ENCODE measurements at places on chromosomes 1 and 21.

DNA sequence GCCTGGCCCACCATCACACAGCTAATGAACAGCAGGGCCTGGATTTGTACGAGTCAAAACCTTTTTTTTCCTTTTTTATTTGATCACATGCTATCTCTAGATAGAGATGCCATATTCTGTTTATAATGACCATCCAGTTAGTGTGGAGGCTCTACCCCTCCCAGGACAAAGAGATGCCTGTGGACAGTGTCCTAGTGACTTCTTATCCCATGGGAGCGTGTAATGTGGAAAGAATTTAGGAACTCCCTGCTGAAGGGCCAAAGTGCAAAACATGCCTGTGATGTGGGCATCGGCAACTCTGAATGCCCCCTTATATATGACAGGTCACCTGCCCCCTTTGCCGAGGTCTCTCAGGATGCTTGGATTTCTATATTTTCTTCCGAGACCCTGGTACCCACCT lies 292.2 kb downstream of the RRAGC start:
- H3K4me3 ChIP-seq, result no peak overlapping the region
- H3K4me1 ChIP-seq, result no peaks in the 10 kb centered on the region
- no peak overlapping the region for H3K27ac ChIP-seq
- H3K36me3 ChIP-seq, result no peaks in the 10 kb centered on the region

GRCh38 chr1:2523891-2524609 lies 2.3 kb downstream of the PANK4 start:
- peaks cover 32% of the 10 kb centered on the region for H3K36me3 ChIP-seq
- H3K4me3 ChIP-seq, result no peak overlapping the region
- no peaks in the 10 kb centered on the region for H3K27me3 ChIP-seq
- no peak for DNase-seq

DNA sequence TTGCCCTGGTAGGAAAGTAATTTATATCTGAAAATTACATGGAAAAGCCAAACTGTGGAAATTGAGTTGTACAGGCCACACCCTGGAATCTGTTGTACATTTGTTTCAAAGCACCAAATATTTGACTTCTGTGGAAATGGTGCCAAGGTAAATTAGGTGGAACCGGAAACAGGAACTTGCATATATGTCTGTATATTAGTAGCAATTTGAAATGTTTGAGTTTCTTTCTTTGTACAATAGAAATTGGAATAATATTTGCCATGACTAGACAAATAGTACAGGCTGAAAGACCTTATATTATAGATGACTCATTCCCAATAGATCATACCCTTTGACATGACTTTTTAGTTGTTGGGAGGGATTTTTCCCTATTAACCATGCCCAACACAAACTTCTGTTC lies 10.5 kb upstream of the TAF1A start:
- H3K27ac ChIP-seq, result peak overlapping the region; percentile 79
- H3K4me1 ChIP-seq, result no peaks in the 10 kb centered on the region
- H3K4me3 ChIP-seq, result no peak overlapping the region
- no peaks in the 10 kb centered on the region for H3K27me3 ChIP-seq
- no peaks in the 10 kb centered on the region for H3K36me3 ChIP-seq

GRCh38 chr1:182237329-182237728 lies 154.3 kb downstream of the GLUL start:
- H3K4me1 ChIP-seq, result peaks cover 25% of the 10 kb centered on the region
- no peak overlapping the region for H3K27ac ChIP-seq
- DNase-seq, result no peak
- no peak overlapping the region for H3K4me3 ChIP-seq
- H3K27me3 ChIP-seq, result no peaks in the 10 kb centered on the region

GRCh38 chr1:212792396-212792908 lies 758 bp downstream of the TATDN3 start:
- H3K27ac ChIP-seq, result peak overlapping the region; percentile 97
- peak overlapping the region; percentile 97 for H3K4me3 ChIP-seq
- peak; percentile 12 for DNase-seq
- H3K36me3 ChIP-seq, result peaks cover 24% of the 10 kb centered on the region

DNA sequence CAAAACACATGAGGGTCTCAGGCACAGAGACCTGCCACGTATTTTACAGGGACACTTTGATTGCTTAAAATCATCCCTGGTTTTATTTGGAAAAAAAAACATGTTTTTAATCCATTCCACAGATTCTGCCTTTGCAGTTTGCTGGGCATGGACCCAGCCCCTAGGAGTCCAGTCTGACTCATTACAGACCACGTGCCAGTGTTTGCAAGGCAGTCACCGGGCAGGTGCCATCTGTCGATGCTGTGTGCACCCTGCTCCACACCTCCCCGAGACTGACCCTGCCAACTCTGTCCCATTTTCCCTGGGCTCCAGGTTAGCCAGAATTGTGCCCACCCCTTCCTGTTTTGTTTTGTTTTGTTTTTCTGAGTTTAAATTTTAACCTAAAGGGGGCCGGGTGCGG lies 148.4 kb upstream of the TMEM51 start:
- H3K27ac ChIP-seq, result no peak overlapping the region
- no peaks in the 10 kb centered on the region for H3K36me3 ChIP-seq
- peaks cover 22% of the 10 kb centered on the region for H3K4me1 ChIP-seq
- no peak for DNase-seq

DNA sequence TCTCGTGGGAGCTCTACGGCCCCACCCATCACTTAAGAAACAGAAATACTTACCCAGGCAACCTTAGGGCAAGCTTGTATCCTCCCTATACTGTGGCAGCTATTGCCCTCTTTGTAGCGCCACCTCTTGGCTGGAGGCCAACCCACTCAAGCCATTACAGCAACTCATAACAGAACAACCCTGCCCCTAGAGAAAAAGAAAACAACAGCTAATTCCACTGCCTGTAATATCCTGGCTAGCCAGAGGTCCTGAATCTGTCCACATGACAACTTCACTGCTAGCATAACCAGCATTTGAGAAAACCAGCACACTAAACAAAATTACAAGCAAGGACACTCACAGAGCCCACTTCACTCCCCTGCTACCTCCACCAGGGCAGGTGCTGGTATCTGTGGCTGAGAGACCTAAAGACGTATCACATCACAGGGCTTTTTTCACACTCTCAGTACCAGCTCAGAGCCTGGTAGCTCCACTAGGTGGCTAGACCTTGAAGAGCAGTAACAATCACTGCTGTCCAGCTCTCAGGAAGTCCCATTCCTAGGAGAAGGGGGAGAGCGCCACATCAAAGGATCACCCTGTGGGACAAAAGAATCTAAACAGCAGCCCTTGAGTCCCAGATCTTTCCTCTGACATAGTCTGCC lies 14.5 kb upstream of the MX1 start:
- H3K4me1 ChIP-seq, result no peaks in the 10 kb centered on the region
- peak; percentile 74 for DNase-seq
- no peaks in the 10 kb centered on the region for H3K27me3 ChIP-seq
- peak overlapping the region; percentile 16 for H3K27ac ChIP-seq
- H3K36me3 ChIP-seq, result peaks cover 37% of the 10 kb centered on the region

GRCh38 chr1:38559446-38560165 lies 300.0 kb downstream of the RRAGC start:
- no peaks in the 10 kb centered on the region for H3K36me3 ChIP-seq
- DNase-seq, result peak; percentile 65
- no peak overlapping the region for H3K27ac ChIP-seq

DNA sequence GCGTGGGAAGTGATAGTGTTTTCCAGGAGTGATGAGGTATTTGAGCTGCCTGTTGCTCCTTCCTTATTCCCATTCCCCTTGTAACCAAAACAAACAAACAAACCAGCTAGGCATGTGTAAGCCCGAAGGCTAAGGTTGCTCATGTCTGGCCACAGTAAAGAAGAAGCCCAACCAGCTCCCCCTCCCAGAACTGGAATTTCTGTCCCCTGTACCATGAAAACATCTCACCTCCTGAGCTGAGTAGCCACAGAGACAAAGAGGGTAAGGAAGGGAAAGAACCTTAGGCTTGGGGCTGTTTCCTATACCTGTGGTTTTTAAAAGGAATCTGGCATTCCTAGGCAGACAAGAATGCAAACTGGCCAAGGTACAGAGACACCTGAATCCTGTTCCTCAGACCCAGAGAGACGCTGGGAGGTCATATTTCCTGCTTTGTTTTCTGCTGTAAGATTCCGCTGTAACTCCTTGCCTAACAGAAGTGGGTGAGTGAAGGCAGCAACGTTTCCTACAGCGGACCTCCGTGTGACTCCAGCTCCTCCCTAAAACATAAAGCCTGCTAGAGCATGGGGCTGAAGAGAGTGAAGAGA lies 41.7 kb upstream of the RAB4A start:
- H3K4me1 ChIP-seq, result peaks cover 34% of the 10 kb centered on the region
- no peak for DNase-seq
- no peaks in the 10 kb centered on the region for H3K27me3 ChIP-seq
- H3K36me3 ChIP-seq, result no peaks in the 10 kb centered on the region
- H3K27ac ChIP-seq, result peak overlapping the region; percentile 87
- no peak overlapping the region for H3K4me3 ChIP-seq

- no peak overlapping the region for H3K27ac ChIP-seq
- peak; percentile 36 for DNase-seq
- peaks cover 38% of the 10 kb centered on the region for H3K4me1 ChIP-seq
- H3K27me3 ChIP-seq, result no peaks in the 10 kb centered on the region
- H3K4me3 ChIP-seq, result no peak overlapping the region
- H3K36me3 ChIP-seq, result peaks cover 14% of the 10 kb centered on the region
These were observed 2.6 kb downstream of the FUCA1 start for GRCh38 chr1:23865543-23865930.

GRCh38 chr1:109204484-109204883 lies 9.2 kb upstream of the SARS1 start:
- H3K4me3 ChIP-seq, result no peak overlapping the region
- no peak overlapping the region for H3K27ac ChIP-seq
- H3K4me1 ChIP-seq, result peaks cover 10% of the 10 kb centered on the region
- H3K27me3 ChIP-seq, result no peaks in the 10 kb centered on the region
- no peak for DNase-seq

GRCh38 chr1:240044620-240045019 lies 47.1 kb upstream of the FMN2 start:
- H3K4me3 ChIP-seq, result no peak overlapping the region
- no peak for DNase-seq
- no peaks in the 10 kb centered on the region for H3K4me1 ChIP-seq
- no peak overlapping the region for H3K27ac ChIP-seq
- H3K27me3 ChIP-seq, result no peaks in the 10 kb centered on the region
